Esophagus squamous epithelium (tissue), 5 donors: ENCODE measurements at places on chromosomes 1 and 21.

- H3K27ac ChIP-seq, result no peak overlapping the region
- H3K27me3 ChIP-seq, result no peaks in the 10 kb centered on the region
- DNase-seq, result no peak
- H3K4me1 ChIP-seq, result no peaks in the 10 kb centered on the region
- H3K36me3 ChIP-seq, result no peaks in the 10 kb centered on the region
Measured at GRCh38 chr1:17892225-17892624, 137.1 kb downstream of the ACTL8 start.

DNA sequence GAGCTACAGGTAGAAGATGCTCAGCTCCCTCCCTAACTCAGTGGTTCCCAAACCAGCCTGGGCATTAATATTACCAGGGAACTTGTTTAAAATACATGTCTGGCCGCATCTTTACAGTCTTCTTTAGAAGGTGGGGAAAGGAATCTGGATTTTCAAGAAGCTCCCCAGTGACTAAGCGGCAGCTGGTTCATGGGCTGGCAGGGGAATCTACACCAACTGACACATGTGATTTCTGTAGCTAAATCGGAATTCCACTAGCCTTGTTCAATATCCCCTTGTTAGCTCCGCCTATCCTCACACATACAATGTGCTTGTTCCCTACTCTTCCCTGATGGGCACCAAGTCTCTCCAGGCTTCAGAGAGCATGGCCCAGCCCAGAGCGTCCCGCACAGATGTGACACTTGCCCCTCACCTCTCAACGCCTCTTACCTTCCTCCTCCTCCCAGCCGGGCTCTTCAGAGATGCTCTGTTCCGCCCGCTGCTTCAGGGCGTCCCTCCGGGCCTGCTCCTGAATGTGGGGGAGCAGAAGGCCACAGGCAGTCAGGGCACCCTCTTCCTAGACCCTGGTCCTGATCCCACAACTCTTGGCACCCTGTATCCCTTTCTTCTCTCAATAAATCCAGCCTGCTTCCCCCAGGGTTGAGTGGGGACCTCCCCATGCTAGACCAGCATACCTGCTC lies 15.3 kb downstream of the TSSK3 start:
- no peak for DNase-seq
- peaks cover 71% of the 10 kb centered on the region for H3K36me3 ChIP-seq
- no peaks in the 10 kb centered on the region for H3K27me3 ChIP-seq
- no peak overlapping the region for H3K27ac ChIP-seq
- no peak overlapping the region for H3K4me3 ChIP-seq
- no peaks in the 10 kb centered on the region for H3K4me1 ChIP-seq

GRCh38 chr1:115077984-115078330 lies 11.3 kb downstream of the TSPAN2 start:
- DNase-seq, result no peak
- no peak overlapping the region for H3K27ac ChIP-seq
- H3K36me3 ChIP-seq, result no peaks in the 10 kb centered on the region
- peaks cover 15% of the 10 kb centered on the region for H3K4me1 ChIP-seq

DNA sequence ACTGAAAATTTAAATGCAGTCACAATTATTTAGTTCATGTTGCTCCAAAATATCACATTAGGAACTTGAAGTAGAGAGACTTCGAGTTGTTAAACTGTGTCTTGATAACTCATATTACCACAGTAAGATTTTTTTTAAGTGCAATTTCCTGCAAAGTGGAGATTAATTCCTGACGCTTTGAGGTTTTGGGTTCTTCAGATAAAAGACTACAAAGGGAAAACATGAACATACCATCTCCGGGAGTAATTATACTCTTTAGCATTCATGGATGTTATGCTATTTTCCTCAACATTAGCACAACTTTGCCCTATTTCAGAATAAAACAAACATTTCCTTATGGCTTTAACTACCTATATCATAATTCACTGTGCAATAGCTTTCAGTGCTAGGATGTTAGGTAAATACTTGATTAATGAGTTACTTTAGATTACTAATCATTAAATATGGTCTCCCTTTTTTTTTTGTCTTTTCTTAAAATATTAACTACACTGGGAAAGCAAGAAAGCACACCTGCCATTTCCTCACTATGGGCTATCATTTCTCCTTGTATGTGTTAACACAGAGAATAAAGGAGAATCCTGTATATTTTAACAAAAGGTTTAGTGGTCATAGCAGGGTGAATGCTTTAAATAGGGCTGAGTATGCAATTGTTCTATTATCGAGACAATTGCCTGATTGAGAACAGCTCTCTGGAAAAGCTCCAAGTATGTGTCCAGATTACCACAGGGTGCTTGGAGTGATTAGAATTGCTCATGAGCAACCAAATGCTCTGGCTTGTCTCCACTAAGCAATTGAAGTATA lies 252.5 kb upstream of the C1orf105 start:
- H3K36me3 ChIP-seq, result no peaks in the 10 kb centered on the region
- no peak overlapping the region for H3K27ac ChIP-seq
- H3K4me1 ChIP-seq, result no peaks in the 10 kb centered on the region
- no peaks in the 10 kb centered on the region for H3K27me3 ChIP-seq
- no peak for DNase-seq

DNA sequence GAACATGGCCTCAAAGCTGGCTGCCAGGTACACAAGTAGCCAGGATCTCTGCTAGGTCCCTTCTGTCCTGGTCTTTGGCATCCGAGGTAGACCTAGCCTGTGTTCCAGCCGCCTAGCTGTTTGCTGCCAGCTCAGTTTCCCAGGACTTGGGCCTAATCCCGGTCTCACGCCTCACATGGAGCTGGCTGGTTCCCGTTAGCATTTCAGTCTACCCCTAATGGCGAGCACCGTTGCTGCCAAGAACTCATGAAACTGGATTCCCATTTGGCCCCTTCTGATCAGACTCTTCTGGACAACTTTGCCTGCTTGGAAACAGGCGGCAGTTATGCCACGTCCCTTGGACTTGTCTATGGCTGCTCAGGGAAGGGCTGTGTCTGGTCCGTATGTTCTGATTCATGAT lies 26.2 kb upstream of the HHAT start:
- H3K36me3 ChIP-seq, result no peaks in the 10 kb centered on the region
- no peak overlapping the region for H3K27ac ChIP-seq
- no peaks in the 10 kb centered on the region for H3K27me3 ChIP-seq

- no peak overlapping the region for H3K27ac ChIP-seq
- H3K27me3 ChIP-seq, result no peaks in the 10 kb centered on the region
- H3K36me3 ChIP-seq, result no peaks in the 10 kb centered on the region
- no peaks in the 10 kb centered on the region for H3K4me1 ChIP-seq
Measured at GRCh38 chr1:22331618-22332423, 119.8 kb upstream of the ZBTB40 start.
